Ascending aorta (tissue), 2 donors: ENCODE measurements at places on chromosomes 3 and 15.

DNA sequence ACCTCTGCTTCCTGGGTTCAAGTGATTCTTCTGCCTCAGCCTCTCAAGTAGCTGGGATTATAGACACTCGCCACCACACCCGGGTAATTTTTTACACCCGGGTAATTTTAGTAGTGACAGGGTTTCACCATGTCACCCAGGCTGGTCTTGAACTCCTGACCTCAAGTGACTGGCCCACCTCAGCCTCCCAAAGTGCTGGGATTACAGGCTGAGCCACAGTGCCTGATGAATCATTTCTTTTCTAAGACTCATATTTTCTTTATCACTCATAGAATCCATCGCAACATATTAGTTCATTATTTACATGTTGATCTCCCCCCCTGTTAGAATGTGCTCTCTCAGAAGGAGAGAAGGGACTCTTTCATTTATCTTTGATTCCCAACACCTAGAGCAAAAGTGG is 109.5 kb upstream of the PTPRG start:
- no peak for DNase-seq
- no peaks in the 10 kb centered on the region for H3K4me1 ChIP-seq
- H3K27me3 ChIP-seq: no peaks in the 10 kb centered on the region
- no peak overlapping the region for H3K4me3 ChIP-seq
- no peaks in the 10 kb centered on the region for H3K36me3 ChIP-seq

GRCh38 chr3:66756468-66757036 is 241.6 kb upstream of the KBTBD8 start:
- DNase-seq: no peak
- H3K27ac ChIP-seq: no peak overlapping the region
- no peaks in the 10 kb centered on the region for H3K27me3 ChIP-seq
- H3K4me3 ChIP-seq: no peak overlapping the region

GRCh38 chr3:64575211-64575844 is 112.5 kb downstream of the ADAMTS9 start:
- H3K4me3 ChIP-seq: no peak overlapping the region
- no peaks in the 10 kb centered on the region for H3K36me3 ChIP-seq
- no peak overlapping the region for H3K27ac ChIP-seq
- no peak for DNase-seq
- H3K4me1 ChIP-seq: no peaks in the 10 kb centered on the region
- H3K27me3 ChIP-seq: no peaks in the 10 kb centered on the region

DNA sequence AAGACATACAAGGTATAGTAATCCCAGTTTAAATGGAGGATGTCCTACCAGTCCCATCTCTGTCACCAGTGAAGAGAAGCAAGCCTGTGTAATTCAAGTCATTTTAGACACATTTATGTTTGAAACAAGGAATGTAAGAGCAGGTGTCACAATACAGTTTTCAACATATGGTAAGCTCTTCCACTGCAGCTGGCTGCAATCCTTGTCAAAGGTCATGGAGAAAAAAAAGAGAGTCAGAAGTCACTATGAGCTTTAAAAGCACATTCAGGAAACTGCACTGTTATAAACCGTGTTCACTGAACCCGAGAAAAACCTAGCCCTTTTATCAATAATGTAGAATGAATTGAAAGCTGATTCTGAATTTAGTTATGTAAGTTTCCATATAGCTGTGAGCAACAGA is 206.4 kb downstream of the NAALADL2 start:
- no peaks in the 10 kb centered on the region for H3K4me1 ChIP-seq
- no peaks in the 10 kb centered on the region for H3K27me3 ChIP-seq
- H3K4me3 ChIP-seq: no peak overlapping the region
- DNase-seq: no peak
- no peak overlapping the region for H3K27ac ChIP-seq
- H3K36me3 ChIP-seq: no peaks in the 10 kb centered on the region

- H3K27ac ChIP-seq: no peak overlapping the region
- H3K27me3 ChIP-seq: no peaks in the 10 kb centered on the region
- H3K36me3 ChIP-seq: no peaks in the 10 kb centered on the region
- H3K4me3 ChIP-seq: no peak overlapping the region
- DNase-seq: no peak
Observed at GRCh38 chr15:66404532-66404931, 17.8 kb downstream of the MAP2K1 start.

GRCh38 chr3:195077611-195078540 is 193.1 kb downstream of the XXYLT1 start:
- no peak for DNase-seq
- no peaks in the 10 kb centered on the region for H3K36me3 ChIP-seq
- H3K27me3 ChIP-seq: no peaks in the 10 kb centered on the region
- H3K4me3 ChIP-seq: no peak overlapping the region

DNA sequence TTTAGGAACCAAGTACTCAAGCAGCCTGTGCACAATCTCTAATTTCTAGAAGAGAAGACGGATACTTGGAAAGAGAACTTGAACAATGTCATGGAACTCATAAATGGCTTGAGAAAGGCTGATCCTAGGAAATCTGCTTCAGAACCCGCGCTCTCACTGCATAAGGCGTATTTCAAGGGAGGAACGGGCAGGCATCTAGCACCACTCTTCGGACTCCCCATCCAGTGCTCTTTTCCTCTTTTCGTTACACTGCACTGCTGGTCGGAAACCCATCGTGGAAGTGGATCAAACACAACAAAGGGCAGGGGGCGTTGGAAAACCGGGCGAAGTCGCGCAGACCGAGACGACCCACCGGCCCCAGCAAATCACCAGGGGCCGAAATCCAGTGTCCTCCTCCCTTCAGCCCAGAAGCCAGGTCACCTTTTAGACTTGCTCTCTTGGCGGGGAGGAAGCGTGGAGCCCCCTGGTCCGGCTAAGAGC is 539 bp upstream of the TLNRD1 start:
- H3K4me1 ChIP-seq: peaks cover 19% of the 10 kb centered on the region
- peak overlapping the region; percentile 91 for H3K4me3 ChIP-seq
- no peaks in the 10 kb centered on the region for H3K27me3 ChIP-seq
- H3K27ac ChIP-seq: peak overlapping the region; percentile 99

DNA sequence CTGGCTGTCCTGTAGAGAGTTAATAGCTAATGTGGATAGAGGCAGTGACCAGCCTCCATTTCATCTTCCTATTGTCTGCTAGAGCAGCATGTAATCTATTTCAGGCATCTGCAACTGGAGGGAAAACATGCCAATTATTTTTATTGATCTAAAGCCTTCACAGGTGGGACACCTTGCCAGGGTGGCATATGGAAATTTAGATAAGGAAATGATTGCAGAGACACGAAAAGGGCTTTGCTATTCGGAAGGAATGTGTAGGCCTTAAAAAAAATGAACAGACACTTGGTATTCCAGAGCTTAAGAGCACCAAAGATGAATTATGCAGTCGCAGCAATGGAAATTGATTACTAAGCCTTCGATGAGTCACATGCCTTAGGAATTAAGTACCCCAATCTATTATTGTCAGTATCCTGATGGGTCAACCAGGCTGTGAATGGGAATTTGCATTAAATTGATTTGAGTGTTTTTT is 454.7 kb downstream of the SQOR start:
- no peak for DNase-seq
- no peaks in the 10 kb centered on the region for H3K27me3 ChIP-seq
- no peaks in the 10 kb centered on the region for H3K4me1 ChIP-seq
- no peak overlapping the region for H3K4me3 ChIP-seq

- H3K27ac ChIP-seq: peak overlapping the region; percentile 12
- no peak overlapping the region for H3K4me3 ChIP-seq
- H3K36me3 ChIP-seq: peaks cover 55% of the 10 kb centered on the region
- no peaks in the 10 kb centered on the region for H3K27me3 ChIP-seq
Observed at GRCh38 chr3:39139442-39139841, 13.9 kb downstream of the CSRNP1 start.

- no peaks in the 10 kb centered on the region for H3K4me1 ChIP-seq
- no peaks in the 10 kb centered on the region for H3K27me3 ChIP-seq
- H3K36me3 ChIP-seq: no peaks in the 10 kb centered on the region
- no peak for DNase-seq
Observed at GRCh38 chr3:36060950-36061349, 319.4 kb upstream of the STAC start.

GRCh38 chr3:13508496-13508895 is 28.4 kb downstream of the HDAC11 start:
- no peak for DNase-seq
- H3K36me3 ChIP-seq: no peaks in the 10 kb centered on the region
- H3K27ac ChIP-seq: no peak overlapping the region
- H3K4me1 ChIP-seq: peaks cover 2% of the 10 kb centered on the region
- H3K4me3 ChIP-seq: no peak overlapping the region

GRCh38 chr15:85421116-85421925 is 40.9 kb downstream of the AKAP13 start:
- H3K27ac ChIP-seq: no peak overlapping the region
- H3K27me3 ChIP-seq: no peaks in the 10 kb centered on the region
- H3K4me3 ChIP-seq: no peak overlapping the region

DNA sequence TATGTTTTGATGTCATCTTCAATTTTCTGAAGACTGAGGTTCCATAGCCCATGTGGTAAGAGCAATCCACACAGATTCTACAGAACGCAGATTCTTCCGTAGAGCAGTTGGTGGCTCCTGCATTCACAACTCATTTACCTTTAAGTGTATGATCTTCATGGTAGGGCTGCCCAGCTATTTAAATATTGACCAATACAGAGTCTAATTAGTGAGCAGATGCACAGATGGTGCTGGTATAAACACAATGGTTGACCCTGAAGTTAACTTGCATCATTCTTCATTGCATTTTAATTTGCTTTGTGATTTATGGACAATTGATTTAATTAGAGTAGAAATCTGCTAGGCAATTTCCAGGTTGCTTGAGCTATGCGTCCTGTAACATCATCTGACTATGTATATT is 269.2 kb downstream of the SQOR start:
- no peak overlapping the region for H3K27ac ChIP-seq
- H3K27me3 ChIP-seq: no peaks in the 10 kb centered on the region
- no peak overlapping the region for H3K4me3 ChIP-seq
- no peaks in the 10 kb centered on the region for H3K4me1 ChIP-seq

GRCh38 chr3:160041465-160041864 is 52.8 kb downstream of the IL12A start:
- peaks cover 5% of the 10 kb centered on the region for H3K27me3 ChIP-seq
- H3K27ac ChIP-seq: no peak overlapping the region
- DNase-seq: no peak
- H3K4me3 ChIP-seq: no peak overlapping the region
- H3K4me1 ChIP-seq: peaks cover 3% of the 10 kb centered on the region

- DNase-seq: no peak
- no peaks in the 10 kb centered on the region for H3K36me3 ChIP-seq
- no peak overlapping the region for H3K4me3 ChIP-seq
Observed at GRCh38 chr3:103767635-103768034, 1332.8 kb downstream of the ZPLD1 start.

- no peaks in the 10 kb centered on the region for H3K27me3 ChIP-seq
- peaks cover 12% of the 10 kb centered on the region for H3K4me1 ChIP-seq
- peak overlapping the region; percentile 99 for H3K27ac ChIP-seq
Observed at GRCh38 chr3:187743195-187744141, 1.8 kb downstream of the BCL6 start.

GRCh38 chr3:116067326-116067725 is 378.0 kb downstream of the LSAMP start:
- H3K4me1 ChIP-seq: no peaks in the 10 kb centered on the region
- H3K4me3 ChIP-seq: no peak overlapping the region
- no peak overlapping the region for H3K27ac ChIP-seq

GRCh38 chr3:168534761-168535160 is 439.0 kb upstream of the GOLIM4 start:
- H3K27me3 ChIP-seq: no peaks in the 10 kb centered on the region
- DNase-seq: no peak
- no peaks in the 10 kb centered on the region for H3K36me3 ChIP-seq
- H3K27ac ChIP-seq: no peak overlapping the region
- no peaks in the 10 kb centered on the region for H3K4me1 ChIP-seq

- H3K27me3 ChIP-seq: no peaks in the 10 kb centered on the region
Observed at GRCh38 chr15:48577469-48577868, 68.0 kb downstream of the FBN1 start.

DNA sequence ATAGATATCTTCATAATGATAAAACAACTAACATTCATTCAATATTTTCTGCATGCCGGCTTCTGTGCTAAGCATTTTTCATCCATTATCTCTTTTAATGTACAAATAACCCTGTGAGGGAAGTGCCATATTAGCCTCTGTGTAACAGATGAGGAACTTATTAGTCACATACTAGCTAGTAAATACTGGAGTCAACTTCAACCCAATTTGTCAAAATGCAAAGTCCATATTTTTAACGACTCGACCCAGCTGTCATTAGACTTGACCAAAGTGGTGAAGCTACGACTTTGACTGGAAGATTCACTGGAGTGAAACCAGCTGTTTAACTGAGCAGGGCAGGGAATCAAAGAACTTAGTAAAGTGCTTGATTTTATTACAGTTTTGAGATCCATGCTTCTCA is 41.6 kb downstream of the PARP15 start:
- no peaks in the 10 kb centered on the region for H3K27me3 ChIP-seq
- H3K36me3 ChIP-seq: no peaks in the 10 kb centered on the region
- DNase-seq: no peak
- no peaks in the 10 kb centered on the region for H3K4me1 ChIP-seq
- H3K4me3 ChIP-seq: no peak overlapping the region

- no peak within 1 kb of the TSS for H3K27ac ChIP-seq
- H3K4me3 ChIP-seq: peak within 1 kb of the TSS; percentile 27
- no peaks in the 10 kb centered on the region for H3K4me1 ChIP-seq
- DNase-seq: no peak
Observed at GRCh38 chr15:68930268-68931022, at the start of gene SPESP1. SPESP1 (plus strand) TSS chr15:68930525; CDS start chr15:68930654, 129 bp downstream.

GRCh38 chr3:143770391-143770790 is 77.9 kb downstream of the SLC9A9 start:
- peaks cover 4% of the 10 kb centered on the region for H3K4me1 ChIP-seq
- DNase-seq: no peak
- H3K27ac ChIP-seq: no peak overlapping the region
- no peaks in the 10 kb centered on the region for H3K27me3 ChIP-seq

- no peak overlapping the region for H3K4me3 ChIP-seq
- no peaks in the 10 kb centered on the region for H3K36me3 ChIP-seq
- no peak overlapping the region for H3K27ac ChIP-seq
- H3K27me3 ChIP-seq: no peaks in the 10 kb centered on the region
- no peaks in the 10 kb centered on the region for H3K4me1 ChIP-seq
Observed at GRCh38 chr3:156010829-156011228, 109.5 kb upstream of the KCNAB1 start.

DNA sequence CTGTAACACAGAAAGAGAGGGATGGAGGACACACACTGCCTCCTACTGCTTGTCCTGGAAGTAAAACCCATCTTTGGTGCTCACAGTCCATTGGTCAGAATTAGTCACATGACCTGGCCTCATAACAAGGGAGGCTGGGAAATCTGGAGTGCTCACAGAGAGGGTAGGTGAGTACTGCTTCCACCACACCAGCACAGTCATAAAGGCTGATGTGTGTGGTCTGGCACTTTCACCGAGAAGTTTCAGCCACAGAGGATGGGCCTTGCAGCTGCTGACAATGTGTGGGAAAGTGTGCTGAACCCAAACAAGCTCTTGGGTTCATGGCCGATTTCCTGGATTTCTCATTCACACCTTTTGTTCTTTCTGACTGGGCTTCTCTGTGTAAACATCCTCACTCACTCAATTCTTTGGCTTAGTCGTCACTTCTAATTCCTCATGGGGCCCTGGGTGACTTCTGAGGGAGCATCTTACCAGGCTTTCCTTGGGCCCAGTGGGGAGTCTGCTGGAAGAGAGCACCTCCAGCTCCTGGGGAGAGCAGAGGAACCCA is 100.7 kb downstream of the ASB7 start:
- DNase-seq: peak; percentile 21
- no peaks in the 10 kb centered on the region for H3K4me1 ChIP-seq
- H3K27me3 ChIP-seq: no peaks in the 10 kb centered on the region
- H3K4me3 ChIP-seq: no peak overlapping the region
- no peak overlapping the region for H3K27ac ChIP-seq

- no peak for DNase-seq
- no peaks in the 10 kb centered on the region for H3K4me1 ChIP-seq
- no peak overlapping the region for H3K27ac ChIP-seq
- H3K4me3 ChIP-seq: no peak overlapping the region
- H3K27me3 ChIP-seq: no peaks in the 10 kb centered on the region
Observed at GRCh38 chr3:182633186-182633585, 160.1 kb upstream of the ATP11B start.
